ENCODE measurements at places on chromosomes 11 and 22.

- no peak for DNase-seq
These were observed 123.7 kb downstream of the KCNQ1OT1 start for GRCh38 chr11:2576111-2576510.

- DNase-seq: peak; percentile 46
These were observed 4.4 kb upstream of the FOXRED2 start for GRCh38 chr22:36510966-36511881.

DNA sequence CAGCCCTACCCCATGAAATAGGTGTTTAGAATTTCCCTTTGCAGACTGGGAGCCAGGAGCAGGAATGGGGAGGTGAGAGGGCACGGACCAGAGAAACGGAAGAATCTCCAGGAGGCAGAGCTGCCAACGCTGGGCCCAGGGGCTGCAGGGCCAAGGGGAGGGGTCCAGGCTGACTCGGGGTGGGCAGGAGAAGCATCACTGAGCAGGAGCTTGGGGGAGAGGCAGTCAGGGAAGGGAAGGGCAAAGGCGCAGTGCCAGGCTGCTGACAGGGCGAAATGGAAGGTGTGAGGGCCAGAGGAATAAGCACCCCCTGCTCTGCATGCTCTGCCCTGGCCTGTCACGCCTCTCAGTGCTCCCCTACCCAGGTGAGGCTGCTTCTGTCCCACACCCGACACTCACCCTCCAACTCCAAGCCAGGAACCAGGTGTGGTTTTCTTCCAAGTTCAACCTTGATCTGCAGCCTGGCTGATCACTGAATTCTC, 14.5 kb downstream of the LRRC32 start:
- DNase-seq: no peak

GRCh38 chr11:18080451-18080850, 25.4 kb downstream of the SAAL1 start:
- DNase-seq: no peak

DNA sequence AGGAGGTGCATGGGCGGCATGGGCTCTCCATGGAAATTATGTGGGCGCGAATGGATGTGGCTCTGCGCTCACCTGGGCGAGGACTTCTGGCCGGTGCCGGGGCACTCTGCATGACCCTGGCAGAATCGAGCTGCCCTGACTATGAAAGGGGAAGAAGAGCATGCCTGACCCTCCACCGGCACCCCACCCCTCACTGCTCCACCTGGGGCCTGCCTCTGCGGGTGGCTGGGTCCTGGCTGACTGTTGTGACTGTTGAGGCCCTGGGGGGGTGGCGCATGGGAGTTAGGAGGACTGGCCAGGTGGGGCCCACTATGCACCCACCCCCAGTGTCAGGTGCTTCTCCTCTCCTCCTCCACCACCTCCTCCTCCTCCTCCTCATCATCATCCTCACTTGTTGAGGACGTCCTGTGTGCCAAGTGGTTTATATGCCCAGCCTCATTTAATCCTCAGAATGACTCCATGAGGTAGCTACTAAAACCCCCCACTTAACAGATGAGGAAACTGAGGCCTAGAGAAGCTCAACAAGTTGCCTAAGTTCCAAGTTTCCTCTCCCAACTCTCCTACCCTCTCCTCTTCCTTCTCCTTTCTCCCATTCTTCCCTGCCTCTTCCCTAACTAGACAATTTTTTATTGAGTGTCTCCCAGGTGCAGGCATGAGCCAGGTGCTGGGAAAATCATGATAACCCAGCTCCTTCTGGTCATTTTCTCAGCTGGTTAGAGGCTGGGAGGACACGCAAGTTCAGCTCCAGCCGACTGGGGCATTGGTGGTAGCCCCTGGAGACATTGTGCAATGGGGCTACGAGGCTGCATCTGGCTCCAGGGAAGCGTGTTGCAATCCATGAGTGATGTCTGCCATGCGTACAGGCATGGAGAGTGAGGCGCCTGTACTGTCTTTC, 2.3 kb downstream of the MYEOV start:
- peak; percentile 52 for DNase-seq

DNA sequence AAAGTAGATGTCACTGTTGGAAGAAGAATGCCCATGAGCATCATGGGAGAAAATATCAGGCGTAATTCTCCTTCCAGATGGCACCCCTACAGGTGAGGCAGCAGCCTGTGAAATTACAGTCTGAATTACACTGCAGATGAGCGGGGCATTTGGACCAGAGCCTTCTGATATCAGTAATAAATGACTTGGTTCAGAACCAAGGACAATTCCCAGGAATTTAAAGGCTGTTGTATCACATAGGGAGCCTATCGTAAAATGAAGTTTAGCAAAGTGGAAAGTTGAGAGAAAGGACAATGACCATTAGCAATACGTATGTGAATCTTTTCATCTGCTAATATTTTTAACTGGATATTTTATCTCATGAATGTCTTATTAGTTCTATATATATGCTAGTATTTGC, 61.3 kb downstream of the PRMT3 start:
- DNase-seq: no peak

Measured in Calu3 (cell line).